ENCODE measurements at places on chromosomes 13 and 19. TPM values are rescaled to one million over a fixed set of nuclear protein-coding genes. Genes with fewer than 3 reads are reported as not detected.
A peak's percentile ranks its signal among the peaks of the same experiment; 100 is the strongest.

- DNase-seq: no peak
Observed at GRCh38 chr13:22243469-22244163, 572.7 kb downstream of the FGF9 start.

DNA sequence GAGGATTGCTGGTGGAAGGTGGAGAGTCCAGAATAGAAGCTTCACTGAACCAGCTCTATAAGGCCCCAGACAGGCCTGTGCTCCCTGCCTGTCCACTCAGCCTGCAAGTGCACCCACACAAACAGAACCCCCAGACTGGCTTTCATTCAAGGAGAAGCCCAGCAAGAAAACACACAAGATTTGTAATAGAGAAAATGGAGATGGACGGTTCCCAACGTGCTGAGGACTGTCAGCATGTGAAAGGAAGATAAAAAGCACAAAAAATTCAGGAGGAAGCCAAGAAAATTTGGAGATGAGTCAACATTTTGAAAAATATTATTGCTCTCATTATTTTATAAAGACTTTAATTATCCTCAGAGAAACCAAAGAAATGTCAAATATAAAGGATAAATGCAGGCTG, 218.2 kb upstream of the SLC10A2 start:
- DNase-seq: no peak

GRCh38 chr13:73676550-73677047, 457.6 kb downstream of the KLF12 start:
- no peak for DNase-seq

Gene CLEC17A
- not detected for total RNA-seq

GRCh38 chr19:35963514-35963913, 27.3 kb downstream of the LRFN3 start:
- DNase-seq: peak; percentile 18

Gene LHB
- not detected for total RNA-seq

- DNase-seq: no peak
Observed at GRCh38 chr19:48987323-48987722, 5.8 kb downstream of the GYS1 start.

GRCh38 chr19:49106648-49107135, 7.5 kb upstream of the LIN7B start:
- DNase-seq: peak; percentile 39

Gene SLC7A9
- not detected for total RNA-seq

GRCh38 chr19:8361921-8362793, 1.8 kb upstream of the ANGPTL4 start:
- peak; percentile 99 for DNase-seq

DNA sequence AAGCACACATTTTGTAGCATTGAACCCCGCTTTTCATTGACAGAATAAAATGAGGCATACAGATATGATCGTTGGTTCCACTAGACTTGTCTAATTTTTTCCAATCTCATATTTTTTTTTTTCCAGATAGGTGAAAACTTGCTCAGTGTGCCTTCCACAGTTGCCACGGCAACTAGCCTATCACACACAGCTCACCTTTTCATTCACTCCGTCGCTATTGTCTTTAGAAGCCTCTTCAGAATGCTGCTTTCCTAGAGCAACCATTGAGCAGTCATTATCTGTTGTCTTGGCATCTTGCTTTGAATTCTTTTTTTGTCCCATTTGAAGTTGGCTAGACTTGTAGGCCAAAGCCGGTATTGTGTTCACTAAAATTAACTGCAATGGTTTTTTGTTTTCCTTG, 37.7 kb upstream of the ESD start:
- DNase-seq: no peak

Gene DACT3
- 0.60 TPM for total RNA-seq

DNA sequence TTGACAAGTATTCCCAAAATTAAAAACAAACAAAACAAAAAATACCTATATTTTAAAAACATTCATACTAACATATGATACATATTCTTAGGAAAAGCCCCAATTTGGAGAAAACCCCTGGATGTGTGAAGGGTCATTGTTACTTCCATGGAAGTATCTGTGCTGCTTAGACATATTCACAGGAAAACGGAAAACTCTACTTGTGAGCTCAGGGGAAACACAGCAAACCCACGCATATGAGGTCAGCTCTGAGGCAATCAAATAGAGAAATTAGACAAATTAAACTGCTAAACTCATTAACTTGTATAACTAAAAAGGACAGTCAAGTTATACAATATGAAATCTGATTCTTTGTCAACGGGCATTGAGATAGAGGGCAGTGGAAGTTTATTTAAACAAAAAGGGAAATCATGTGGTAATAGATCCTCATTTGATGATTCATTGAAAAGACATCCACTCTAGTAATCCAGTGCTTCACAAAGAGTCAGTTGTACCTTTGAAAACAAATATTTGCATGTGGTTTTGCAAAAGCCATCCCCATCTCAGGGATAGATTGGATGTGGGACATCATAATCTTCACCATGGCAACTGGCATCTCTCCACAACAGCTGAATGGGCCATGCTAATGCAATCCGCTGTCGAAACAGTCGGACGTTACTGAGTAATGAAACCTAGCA, 423.4 kb downstream of the ITGBL1 start:
- DNase-seq: peak; percentile 97

GRCh38 chr19:34269968-34270621, 15.7 kb downstream of the GARRE1 start:
- peak; percentile 91 for DNase-seq

GRCh38 chr19:34574704-34575103, 93.1 kb downstream of the WTIP start:
- DNase-seq: no peak

GRCh38 chr19:9903336-9903735, 33.0 kb downstream of the OLFM2 start:
- DNase-seq: no peak

- no peak for DNase-seq
Observed at GRCh38 chr19:2726904-2727639, 5.9 kb upstream of the DIRAS1 start.

DNA sequence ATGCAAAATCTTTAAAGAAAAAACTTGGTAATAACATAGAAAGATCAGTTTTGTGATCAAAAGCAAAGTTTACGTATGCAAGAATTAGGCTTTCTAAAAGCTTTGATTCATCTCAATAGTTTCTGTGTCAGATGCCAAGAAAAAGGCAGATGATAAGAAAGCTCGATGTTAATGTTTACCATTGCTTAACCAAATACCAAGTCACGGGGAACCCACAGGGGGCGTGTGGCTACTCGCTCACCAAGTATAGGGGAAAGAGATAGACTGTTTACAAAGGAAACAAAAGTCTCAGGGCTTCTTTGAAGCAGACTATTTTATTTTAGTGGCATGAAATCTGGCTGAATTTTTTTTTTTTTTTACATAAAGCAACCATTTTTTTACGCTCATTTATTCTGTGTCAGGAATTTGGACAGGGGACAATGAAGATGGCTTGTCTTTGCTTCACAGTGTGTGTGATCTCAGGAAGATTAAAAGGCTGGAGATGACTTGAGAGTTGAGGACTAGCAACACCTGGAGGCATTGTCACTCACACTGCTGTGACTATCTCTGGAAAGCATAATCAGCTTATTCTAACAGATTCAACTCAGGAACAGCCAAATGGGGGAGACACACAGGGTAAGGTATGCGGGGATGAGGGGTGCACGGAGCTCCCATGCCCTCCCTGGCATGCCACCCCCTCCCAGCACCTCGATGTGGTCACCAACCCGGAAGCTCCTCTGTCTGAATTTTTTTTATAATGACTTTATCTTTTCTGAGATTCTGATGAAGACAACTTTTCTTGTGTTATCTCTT, 24.9 kb downstream of the RCBTB1 start:
- no peak for DNase-seq

DNA sequence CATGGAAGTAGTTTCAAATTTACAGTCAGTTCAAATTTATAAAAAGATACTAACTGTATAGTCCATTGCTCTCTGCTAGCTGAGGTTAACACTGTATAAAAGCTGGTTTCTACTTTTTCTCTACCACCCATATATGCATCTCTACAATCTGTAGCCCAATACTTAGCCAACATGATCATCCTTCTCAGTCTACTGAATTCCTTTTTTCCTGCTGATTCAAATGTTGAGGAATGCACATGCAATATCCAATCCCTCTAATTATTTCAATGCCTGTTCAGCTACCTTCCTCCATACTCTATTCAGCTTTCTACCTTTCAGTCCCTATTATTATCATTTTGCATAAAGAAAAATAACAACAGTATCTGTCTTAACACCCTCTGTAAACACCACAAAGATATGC, 15.6 kb downstream of the KPNA3 start:
- no peak for DNase-seq

Gene ARHGAP33
- 1.8 TPM for total RNA-seq

GRCh38 chr13:111597618-111598017, 277.2 kb downstream of the TEX29 start:
- DNase-seq: no peak

Gene KLF1
- total RNA-seq: not detected

- peak; percentile 12 for DNase-seq
Observed at GRCh38 chr19:22545751-22546150, 88.4 kb upstream of the ZNF492 start.

DNA sequence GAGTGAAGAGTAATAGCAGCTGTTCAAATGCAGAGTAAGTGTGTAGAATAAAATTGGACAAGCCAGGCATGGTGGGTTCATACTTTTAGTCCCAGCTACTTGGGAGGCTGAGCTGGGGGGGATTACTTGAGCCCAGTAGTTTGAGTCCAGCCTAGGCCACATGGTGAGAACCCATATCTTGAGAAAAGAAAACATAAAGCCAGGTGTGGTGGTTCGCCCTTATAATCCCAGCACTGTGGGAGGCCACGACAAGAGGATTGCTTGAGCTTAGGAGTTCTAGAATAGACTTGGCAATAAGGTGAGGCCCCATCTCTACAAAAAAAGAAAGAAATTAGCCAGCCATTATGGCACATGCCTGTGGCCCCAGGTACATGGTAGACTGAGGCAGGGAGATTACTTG, 1241.1 kb downstream of the UQCRFS1 start:
- DNase-seq: no peak

Gene KRTDAP
- total RNA-seq: not detected

GRCh38 chr13:67008075-67008668, 222.0 kb downstream of the PCDH9 start:
- no peak for DNase-seq

- peak; percentile 56 for DNase-seq
Observed at GRCh38 chr19:44925114-44925891, 10.9 kb downstream of the APOC1 start.

Measured in HT1080 (cell line).